Hematopoietic multipotent progenitor cell treated with erythropoietin and hydrocortisone succinate and interleukin-3 and kit ligand, for 17 days (in vitro differentiated cells): ENCODE measurements at places on chromosomes 1 and 21.

DNA sequence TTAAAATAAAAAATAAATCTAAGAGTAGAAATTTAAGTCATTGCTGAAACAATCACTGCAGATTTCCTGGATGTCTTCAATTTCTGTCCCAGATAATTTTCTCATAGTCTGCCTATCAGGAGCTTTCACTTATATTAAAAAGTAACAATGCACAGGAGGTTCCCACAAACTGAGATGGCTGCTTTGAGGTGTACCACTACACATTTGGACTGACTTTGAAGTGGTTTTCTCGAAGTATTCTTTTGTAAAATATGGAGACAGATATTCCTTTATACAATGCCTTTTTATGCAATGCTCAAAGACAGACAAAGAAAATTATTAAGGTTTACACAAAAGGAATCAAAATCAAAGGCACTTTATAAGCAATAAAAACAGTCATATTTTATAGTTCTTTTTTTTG, 24.5 kb downstream of the TOR1AIP2 start:
- no peak for DNase-seq

- no peak for DNase-seq
These were observed 3.4 kb downstream of the SPATC1L start for GRCh38 chr21:46180778-46181391.

- DNase-seq: no peak
These were observed 211.2 kb downstream of the SETD4 start for GRCh38 chr21:35849144-35849543.

- DNase-seq: no peak
These were observed 63.7 kb downstream of the FAAP20 start for GRCh38 chr1:2130871-2131289.

GRCh38 chr1:205240118-205240517, 12.4 kb downstream of the TMCC2 start:
- no peak for DNase-seq

DNA sequence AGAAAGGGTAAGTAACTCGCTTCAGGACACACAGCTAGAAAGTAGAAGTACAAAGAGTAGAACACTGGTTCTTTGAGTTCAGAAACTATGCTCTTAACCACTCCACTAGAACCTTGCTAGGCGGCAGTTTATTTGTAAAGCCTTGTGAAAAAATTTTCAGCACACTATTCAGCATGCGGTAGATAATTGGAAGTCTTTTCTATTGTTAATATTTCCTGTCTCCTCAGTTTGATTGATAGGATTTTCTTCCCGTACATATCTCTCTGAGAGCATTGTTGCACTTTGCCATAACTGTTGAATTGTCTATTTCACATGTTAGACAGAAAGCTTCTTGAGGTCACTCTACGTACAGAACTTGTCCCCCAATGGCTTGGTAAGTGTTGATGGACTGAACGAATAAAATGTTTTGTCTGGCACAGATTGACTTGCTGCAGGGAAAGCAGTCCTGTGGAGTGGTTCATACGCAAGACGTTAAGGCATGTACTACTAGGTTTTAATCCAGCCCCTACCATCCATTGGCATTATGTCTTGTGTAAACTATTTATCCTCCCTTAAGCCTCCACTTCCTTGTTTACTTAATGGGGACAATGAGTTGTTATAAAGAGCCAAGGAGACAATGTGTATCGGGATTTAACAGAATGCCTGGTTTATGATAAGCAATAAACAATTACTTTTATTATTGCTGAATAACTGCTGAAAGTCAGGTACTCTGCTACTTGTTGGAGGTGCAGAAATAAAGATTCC, 35.8 kb downstream of the C1orf21 start:
- no peak for DNase-seq

DNA sequence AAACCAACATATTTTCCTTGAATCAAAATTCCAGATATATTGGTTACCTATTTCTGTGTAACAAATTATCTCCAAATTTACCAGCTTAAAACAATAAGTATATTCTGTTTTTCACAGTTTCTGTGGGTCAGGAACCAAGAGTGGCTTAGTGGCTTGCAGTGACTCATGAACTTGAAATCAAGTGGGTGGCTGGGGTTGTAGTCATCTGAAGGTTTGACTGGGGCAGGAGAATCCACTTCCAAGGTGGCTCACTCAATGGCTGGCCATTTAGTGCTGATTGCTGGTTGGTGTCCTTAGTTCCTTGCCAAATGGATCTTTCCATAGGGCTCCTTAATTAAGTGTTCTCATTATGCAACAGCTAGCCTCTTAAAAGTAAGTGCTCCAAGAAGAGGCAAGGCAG, 43.8 kb downstream of the ALG14 start:
- DNase-seq: no peak

DNA sequence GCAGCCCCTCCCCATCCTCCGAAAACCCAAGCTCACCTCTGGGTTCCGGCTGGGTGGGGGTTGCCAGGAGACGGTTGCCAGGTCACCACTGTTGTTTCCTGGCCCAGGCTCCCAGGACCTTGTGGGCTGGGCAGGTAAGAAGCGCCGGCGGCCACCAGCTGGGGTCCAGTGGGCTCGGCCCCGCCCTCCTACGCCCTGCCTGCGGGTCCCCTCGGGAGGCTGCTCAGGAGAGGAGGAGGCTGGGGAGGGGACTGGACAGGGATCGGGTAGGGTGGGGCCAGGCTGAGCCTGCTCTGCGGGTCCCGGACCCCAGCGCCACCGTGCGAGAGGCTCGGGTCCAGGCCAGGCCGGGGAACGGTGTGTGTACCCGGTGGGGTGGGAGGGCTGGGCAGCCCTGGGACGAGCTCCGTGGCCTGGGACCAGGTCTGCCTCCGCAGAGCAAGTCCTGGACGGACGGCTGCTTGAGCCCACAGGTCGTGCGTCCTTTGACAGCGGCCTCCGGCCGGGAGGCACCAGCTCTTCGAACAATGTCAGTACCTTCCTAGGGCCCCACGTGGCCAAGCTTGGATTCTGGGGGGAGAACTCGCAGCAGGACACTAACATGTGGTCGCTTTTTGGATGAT, at the start of gene TTLL10:
Gene TTLL10 (plus strand): TSS at position 88 of the 623 bp plus-strand sequence. CDS start 5,336 bp downstream, outside the sequence.
- no peak for DNase-seq

DNA sequence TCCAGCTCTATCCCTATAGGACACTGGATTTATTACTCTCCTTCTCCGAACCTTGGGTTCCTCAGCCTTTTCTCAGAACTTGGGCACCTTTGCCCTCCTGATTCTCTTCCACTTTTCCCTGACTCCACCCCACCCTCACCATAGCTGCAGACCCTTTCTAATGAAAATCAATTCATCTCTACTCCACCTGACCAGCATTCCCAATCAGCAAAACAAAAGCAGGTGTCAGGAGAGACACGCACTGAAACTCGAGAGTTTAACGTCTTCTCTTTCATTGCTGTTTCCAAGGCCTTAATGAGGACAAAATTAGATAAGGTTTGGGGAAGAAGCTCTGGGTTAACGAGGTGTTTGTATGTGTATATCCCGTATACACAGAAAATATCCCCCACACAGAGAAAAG, 208.8 kb downstream of the PLPP3 start:
- DNase-seq: no peak

DNA sequence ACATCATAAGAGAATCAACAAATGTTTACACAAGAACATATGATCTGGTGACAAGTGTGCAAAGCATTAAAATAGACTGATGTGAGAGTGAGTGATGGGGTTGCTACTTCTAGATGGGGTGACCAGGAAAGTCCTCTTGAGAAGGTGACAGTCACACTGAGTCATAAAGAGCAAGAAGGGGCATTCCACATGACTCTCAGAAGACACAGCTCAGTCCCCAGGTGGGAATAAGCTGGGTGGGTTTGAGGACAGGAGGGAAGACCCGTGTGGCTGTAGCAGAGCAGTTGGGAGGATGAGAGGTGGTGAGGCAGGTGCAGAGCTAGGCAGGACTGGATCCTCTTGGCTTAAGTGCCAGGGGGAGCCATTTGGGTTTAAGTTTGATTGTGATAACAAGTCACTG, 53.1 kb downstream of the TNR start:
- DNase-seq: no peak

DNA sequence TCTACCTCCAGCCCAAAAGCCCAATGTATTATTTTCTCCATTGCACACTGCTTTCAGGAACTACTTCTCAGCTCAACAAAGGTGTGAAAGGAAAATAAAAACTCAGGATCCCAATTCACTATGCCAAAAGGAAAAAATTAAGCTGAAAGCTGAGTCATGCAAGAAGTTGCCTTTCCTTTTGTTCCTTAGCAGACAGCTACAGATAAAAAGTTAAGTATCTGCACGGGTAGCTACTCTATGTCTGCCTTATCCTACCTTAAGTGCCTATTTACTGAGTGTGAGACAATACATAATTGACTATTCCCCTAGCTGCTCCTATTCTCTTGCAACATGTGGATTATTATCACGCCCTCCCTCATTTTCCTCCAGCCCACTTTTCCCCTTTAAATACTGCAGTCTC, 84.1 kb downstream of the ADCY10 start:
- no peak for DNase-seq

- peak; percentile 65 for DNase-seq
These were observed 1.9 kb upstream of the DCAF6 start for GRCh38 chr1:167934426-167935215.

- no peak for DNase-seq
These were observed 11.1 kb upstream of the GJA5 start for GRCh38 chr1:147771226-147772125.

DNA sequence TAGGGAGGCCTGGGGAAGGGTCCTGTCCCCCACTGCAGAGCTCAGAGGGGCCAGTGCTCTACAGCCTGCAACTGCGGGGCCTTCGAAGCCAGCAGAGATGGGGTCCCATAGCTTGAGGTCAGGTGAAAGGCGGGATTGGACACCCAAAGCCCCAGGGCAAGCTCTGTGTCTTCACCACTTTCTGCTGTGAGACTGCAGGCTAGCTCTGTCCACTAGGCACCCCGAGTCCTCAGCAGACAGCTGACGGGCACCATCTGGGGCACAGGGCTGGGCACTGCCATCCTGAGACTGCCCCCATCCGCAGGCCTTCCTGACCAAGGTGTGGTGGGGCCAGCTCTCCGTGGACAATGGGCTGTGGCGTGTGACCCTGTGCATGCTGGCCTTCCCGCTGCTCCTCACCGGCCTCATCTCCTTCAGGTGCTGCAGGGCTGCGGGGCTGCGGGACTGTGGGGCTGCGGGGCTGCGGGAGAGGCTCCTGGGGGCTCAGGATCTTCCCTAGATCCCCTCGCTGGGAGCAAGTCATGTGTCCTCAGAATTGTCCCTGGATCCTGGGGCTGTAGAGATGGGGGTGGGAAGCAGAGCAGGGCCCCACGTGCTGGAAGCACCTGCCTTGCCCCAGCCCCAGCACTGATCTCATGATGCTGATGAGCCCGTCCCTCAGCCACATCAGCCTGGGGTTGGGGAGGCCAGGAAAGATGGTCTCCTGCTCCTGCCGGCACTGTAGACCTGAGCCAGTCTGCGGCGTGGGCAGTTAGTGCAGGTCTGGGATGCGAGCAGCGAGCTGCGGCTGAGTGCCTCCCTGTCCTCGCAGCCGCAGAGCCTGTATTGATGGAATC, 46.8 kb downstream of the TRPM2 start:
- DNase-seq: no peak

- DNase-seq: peak; percentile 98
These were observed at the start of gene SON for GRCh38 chr21:33542640-33543504. Gene SON, plus strand, starts transcription at chr21:33543038. Its CDS starts 55 bp downstream, at chr21:33543093.

DNA sequence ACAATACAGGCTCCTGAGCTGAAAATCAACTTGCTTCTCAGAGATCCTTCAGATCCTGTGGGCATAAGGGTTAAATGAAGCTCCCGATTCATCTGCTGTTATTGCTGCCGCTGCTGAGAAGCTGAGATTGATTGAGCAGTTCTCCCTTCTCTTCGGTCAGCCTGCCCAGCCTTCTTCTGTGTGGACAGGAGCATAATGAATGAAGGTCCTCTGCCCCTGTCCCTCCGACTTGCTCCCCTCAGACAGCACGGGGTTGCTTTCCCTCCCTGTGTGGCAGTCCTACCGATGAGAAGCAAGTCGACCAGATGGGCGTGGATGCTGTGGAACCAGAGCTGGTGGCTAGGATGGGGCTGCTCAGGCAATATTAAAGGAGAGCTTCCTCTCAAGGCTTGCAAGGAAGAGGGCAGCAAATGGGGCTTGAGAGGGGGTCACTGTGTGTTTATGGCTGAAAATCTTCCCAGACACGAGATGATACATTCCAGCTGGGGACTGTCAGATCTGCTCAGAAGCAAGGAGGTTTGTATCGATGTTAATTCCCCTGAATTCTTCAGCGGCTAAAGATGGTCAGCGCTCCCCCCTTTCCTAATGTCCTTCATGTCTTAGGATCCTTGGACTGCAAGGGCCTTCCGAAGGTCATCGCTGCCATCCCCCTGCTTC, 63.9 kb upstream of the GOLT1A start:
- DNase-seq: no peak

DNA sequence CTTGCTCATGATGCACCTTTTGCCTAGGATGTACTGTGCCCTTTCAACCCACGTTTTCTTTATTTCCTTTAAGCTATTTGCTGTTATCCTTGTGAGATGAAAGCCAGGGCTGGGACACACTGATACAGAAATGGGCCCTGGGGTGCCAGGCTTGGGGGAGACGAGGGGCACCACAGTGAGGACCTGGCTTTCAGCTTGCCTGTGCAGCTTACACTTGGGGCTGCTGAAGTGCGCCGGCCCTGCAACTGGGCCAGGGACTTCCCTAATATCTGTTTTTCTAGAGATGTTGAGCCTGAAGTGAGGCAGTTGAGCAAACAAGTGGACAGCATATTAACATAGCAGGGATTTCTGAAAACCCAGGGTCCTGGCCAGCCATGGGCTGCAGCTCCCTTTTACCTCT, 42.5 kb upstream of the SLC19A1 start:
- DNase-seq: no peak

GRCh38 chr1:7010534-7011200, 225.4 kb downstream of the CAMTA1 start:
- no peak for DNase-seq

DNA sequence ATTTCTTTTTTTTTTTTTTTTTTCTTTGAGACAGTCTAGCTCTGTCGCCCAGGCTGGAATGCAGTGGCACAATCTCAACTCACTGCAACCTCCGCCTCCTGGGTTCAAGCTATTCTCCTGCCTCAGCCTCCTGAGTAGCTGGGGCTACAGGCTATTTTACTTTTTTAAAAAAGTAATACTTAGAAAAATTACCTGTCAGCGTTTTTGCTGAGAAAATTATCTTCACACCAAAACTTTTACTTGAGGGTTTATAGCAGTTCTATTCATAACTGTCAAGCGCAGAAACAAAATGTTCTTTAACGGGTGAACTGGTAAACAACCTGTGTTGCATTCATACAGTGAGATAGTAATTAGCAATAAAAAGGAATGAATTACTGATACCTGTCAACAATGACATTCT, 1.5 kb upstream of the SLC25A24 start:
- no peak for DNase-seq

- DNase-seq: no peak
These were observed 52.1 kb downstream of the ZFYVE9 start for GRCh38 chr1:52193985-52194384.
